GM19239 (cell line): ENCODE measurements at places on chromosomes 4 and X.

GRCh38 chrX:118114971-118115370 lies 1.6 kb downstream of the KLHL13 start:
- no peak for DNase-seq

- no peak for DNase-seq
Observed at GRCh38 chr4:21862917-21863316, 85.7 kb downstream of the KCNIP4 start.

GRCh38 chr4:3739577-3739976 lies 26.6 kb upstream of the ADRA2C start:
- no peak for DNase-seq

GRCh38 chr4:76156635-76157034 lies 8.4 kb upstream of the NUP54 start:
- DNase-seq, result no peak

DNA sequence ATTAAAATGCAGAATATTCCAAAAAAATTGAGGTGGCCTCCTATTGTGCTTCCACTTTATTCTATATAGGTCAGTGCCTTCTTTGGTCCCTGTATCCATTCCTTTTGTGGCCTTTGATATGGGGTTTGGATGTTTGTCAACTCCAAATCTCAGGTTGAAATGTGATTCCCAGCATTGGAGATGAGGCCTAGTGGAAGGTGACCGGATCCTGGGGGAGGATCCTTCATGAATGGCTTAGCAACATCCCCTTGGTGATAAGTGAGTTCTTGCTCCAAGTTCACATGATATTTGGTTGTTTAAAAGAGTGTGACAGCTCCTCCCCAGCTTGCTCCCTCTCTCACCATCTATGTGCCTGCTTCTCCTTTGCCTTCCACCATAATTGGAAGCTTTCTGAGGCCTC lies 380.6 kb downstream of the INPP4B start:
- no peak for DNase-seq

GRCh38 chr4:114807759-114808404 lies 209.3 kb downstream of the UGT8 start:
- peak; percentile 28 for DNase-seq

DNA sequence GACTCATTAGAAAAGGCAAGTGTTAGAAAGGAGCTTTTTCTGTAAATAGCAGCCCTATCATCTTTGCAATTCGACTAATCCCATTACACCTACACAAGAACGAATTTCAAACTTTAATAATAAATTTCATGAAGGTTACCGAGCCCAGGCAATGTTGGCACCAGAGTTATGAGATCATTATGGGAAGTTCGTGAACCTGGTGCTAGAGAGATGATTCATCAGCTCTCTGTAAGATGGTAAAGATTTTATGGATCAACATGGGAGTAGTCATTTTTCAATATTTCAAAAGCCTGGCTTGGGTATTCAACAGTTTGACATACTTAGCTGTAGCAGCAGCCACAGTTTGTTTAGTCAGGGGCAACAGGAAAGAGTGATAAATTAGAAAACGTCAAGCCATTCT lies 35.8 kb downstream of the AMELX start:
- no peak for DNase-seq

DNA sequence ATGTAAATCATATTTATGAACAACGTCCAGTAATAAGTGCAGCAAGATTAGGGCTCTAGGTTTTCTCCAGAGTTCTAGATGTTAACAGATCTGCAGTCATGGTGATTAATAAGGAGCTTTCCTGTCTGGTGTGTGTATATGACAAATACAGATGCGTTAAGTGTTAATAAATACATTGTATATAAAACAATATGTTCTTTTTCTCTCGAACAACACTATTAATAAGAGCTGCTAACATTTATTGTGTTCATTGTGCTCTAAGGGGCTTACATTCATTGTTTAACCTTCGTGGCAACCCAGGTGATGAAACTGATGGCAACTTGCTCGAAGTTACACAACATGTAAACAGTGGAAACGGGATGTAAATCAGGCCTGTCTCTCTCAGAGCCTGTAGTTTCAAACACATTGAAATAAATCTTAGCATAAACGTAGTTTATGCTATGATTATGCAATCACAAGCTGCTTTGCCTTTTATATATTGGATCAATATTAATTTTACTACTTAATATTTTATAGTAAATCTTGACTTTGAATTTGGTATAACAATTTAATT lies 547 bp upstream of the CLGN start:
- no peak for DNase-seq

DNA sequence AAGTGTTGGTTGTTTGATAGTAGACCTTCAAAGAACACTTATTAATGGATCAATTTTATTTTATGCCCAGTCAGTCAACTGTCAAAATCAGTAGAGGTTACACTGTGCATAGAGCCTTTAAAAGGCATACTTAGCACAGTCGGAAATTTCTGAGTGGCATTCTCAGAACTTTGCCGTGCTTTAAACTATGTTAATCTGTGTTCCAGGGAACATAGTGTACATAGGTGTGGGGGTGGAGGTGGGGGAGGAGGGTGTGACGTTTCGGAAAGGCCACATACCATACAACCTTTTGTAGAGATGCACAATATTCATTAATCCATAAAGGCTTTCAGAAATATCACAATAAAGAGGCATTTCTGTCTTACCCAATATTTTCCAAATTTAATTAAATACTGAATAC lies 75.8 kb downstream of the RS1 start:
- DNase-seq, result no peak

DNA sequence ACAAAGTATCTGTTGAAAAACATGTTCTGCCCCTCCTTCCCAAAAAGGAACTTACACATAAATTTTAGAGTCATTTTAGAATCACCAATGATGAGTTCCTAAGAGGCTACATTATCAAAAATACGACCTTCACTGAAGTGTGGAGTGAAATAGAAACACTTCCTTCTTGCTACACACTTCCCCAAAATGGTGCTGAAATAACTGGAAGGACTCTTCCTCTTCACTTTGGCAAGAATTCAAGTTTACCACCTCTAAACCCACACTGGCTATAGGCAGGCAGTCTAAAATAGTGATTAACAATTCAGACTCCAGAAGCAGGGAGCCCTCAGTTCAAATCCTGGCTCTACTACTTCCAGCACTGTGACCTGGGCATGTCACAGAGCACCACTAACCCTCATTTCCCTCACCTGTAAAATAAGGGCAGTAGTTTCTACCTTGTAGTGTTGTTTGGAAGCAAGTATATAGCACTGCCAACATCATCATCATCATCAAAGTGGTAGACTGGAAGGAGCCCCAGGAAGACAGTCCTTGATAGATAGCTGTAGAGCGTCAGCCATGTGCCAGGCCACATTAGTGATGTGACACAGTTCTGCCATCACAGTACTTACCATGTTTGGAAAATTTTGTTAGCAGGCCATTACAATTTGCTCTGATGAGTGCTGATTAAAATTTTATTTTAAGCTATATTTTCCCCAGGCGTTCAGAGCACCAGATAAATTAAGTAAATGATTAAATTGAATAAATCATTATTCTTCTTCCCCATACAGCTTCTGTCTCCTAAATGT lies 103.3 kb downstream of the PARM1 start:
- DNase-seq, result no peak

DNA sequence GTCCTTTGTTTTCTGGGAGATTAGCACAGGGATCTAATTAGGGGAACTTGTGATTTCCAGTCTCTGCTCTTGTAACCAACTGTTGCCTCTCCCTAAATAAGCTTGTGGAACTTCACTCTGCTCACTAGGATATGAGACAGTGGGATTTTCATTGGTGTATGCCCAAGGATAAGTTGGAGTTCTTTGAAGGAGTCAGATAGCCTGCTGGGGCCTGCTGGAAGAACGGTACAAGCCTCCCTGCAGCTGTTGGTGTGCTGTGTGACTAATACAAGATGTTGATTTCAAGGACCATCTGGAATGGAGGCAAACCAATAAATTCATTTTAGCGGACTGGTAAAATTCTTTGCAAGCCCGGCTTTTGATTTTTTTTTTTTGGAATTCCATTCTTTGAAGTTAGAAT lies 167.0 kb downstream of the AASDH start:
- no peak for DNase-seq

GRCh38 chrX:23783589-23784469 lies 856 bp downstream of the SAT1 start:
- DNase-seq, result no peak

- no peak for DNase-seq
Observed at GRCh38 chr4:170281027-170281426, 191.3 kb upstream of the AADAT start.

DNA sequence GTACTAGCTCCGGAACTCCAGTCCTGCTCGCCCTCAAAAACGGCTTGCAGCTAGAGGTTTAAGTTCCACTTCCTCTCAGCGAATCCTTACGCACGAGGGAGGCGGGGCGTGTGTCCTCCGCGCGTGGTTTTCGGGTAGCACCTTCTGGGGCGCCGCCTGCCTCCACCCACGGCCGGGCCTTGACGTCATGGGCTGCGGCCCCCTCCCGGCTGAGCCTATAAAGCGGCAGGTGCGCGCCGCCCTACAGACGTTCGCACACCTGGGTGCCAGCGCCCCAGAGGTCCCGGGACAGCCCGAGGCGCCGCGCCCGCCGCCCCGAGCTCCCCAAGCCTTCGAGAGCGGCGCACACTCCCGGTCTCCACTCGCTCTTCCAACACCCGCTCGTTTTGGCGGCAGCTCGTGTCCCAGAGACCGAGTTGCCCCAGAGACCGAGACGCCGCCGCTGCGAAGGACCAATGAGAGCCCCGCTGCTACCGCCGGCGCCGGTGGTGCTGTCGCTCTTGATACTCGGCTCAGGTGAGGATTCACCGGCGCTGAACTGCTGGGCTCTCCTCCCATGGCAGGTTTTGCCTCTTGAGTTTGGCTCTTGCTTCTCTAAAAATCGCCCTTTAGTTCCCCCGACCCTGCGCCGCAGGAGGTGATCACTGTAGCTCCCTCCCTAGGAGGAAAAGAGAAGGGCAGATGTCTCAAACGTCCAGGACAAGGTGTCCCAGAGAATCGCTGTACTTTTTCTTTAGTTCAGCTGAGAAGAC lies at the start of gene AREG:
Gene AREG (plus strand): TSS at position 246 of the 752 bp plus-strand sequence. CDS start 210 bp downstream, at position 456.
- DNase-seq, result peak; percentile 66

DNA sequence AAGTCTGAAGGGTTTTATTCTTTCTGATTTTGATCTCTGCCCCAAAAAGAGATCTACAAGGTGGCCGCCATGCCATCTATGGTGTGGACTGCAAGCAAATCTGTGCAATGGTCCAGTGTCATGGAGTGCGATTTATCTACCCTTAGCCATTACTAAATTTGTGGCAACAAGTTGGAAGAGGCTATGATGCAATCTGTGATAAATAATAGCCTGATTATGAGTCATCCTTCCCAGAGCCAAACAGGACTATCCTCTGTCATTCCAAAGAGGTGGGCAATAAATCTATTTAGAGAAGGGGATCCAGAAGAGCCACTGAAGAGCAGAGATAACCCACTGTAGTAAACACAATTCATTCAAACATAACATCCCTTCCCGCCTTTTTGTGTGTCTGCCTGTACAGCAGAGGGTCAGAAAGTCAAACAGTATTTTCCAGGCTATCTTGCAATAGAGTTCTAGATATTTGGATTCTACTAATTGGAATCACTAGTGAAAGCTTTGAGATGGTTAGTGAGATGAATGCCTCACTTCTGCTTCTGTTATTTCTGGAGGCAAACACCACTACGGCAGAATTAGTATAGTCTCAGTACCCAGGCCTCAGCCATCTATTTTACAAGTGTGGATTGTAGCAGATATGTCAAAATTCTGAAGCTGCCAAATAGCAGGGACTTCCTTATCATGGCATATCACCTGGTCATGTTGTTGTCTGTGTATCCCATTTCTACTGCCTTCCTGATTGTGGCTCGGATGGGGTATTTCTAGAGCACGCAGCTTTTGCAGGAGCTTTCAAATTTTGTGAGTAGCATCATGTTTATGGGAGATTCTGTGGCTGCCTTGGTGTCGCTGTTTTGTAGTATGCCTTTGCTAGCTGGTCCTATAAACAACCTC lies 192.0 kb downstream of the SMIM20 start:
- DNase-seq, result no peak

DNA sequence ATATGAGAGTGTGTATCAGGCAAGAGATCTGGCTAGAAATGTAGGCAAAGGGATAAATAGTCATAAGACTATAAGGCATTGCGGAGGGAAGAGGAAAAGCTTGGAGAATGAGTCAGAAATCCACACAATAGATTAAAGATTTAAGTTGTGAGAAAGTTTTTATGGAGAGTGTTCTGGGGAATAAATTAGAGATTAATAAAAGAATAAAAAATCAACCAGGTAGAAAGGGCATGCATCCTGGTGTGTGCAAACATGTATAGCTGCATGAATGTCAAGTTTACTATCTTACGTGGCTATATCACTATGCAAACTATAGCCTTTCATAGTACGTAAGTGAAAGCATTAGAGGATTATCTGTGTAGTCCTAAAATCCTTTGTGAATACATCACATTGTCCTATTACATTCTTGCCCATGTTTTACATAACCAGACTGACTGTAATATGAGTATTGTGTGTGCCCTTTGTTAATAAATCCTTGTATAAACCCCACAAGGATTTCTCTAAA lies 36.9 kb downstream of the SNCA start:
- DNase-seq, result no peak

- no peak for DNase-seq
Observed at GRCh38 chr4:167985565-167985964, 106.8 kb upstream of the ANXA10 start.

- DNase-seq, result no peak
Observed at GRCh38 chrX:19556202-19556601, 40.9 kb upstream of the MAP3K15 start.

- no peak for DNase-seq
Observed at GRCh38 chrX:132491191-132491590, 2.4 kb upstream of the MBNL3 start.

GRCh38 chr4:182806259-182807252 lies 110.6 kb downstream of the DCTD start:
- DNase-seq, result peak; percentile 58

DNA sequence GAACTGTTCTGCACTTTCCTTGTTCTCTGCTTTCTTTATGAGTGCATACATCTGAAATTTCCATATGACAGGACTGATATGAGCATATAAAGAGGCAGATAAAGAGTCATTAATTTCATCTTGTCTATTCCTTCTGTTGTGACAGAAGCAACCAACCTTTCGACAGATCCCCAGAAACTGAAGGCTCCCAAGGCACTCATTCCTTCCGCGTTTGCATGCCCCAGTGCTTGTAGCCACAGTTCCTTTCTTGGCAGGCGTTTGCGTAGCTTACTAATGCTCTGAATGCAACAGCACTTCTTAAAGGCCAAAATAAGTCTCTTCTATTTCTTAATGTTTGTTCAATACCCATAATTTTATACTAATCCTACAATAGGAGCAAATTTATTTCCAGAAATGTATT lies 94.0 kb upstream of the TBL1X start:
- DNase-seq, result no peak

GRCh38 chr4:123088501-123088900 lies 166.1 kb upstream of the NUDT6 start:
- DNase-seq, result no peak

- peak; percentile 83 for DNase-seq
Observed at GRCh38 chr4:118835571-118836300, at the start of gene SEC24D. Gene SEC24D (minus strand): TSS chr4:118836126. CDS start chr4:118833696, 2,430 bp downstream.

- DNase-seq, result no peak
Observed at GRCh38 chr4:95715830-95716229, 124.1 kb upstream of the PDHA2 start.

GRCh38 chr4:163913571-163913970 lies 419.1 kb downstream of the TMA16 start:
- no peak for DNase-seq
